ENCODE measurements at places on chromosomes 5 and 9. TPM values are rescaled to one million over a fixed set of nuclear protein-coding genes. Genes with fewer than 3 reads are reported as not detected.

The OLFML2A gene
- 11.3 TPM for polyA plus RNA-seq

The RNF180 gene
- 0.24 TPM for polyA plus RNA-seq

The NTNG2 gene
- 1.1 TPM for polyA plus RNA-seq

The ZFP2 gene
- polyA plus RNA-seq, result 0.04 TPM

The RANBP6 gene
- 19.6 TPM for polyA plus RNA-seq

The WNT8A gene
- polyA plus RNA-seq, result not detected

The RHOBTB3 gene
- polyA plus RNA-seq, result 9.1 TPM

The PCDHA4 gene
- 1.9 TPM for polyA plus RNA-seq

The ANKRD34B gene
- polyA plus RNA-seq, result not detected

The PCDHGB3 gene
- polyA plus RNA-seq, result 0.16 TPM

DNA sequence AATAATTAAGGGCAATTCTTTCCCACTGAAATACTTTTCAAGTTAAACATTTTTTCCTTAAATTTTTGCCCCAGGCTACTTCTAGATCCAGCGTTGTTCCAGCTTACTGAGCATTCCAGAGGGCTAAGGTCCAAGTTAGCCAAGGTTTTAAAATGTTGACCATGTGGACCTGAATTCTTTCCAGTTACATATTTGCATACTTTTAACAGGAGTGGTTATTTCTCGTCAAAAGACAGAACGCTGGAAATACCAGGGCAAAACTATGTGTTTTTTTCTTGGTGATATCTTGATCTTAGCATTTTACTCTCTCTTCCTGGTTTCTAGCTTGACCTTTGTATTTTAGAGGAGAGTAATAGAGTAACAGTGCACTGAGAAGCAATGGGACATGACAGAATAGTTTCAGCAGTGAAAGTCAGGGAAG is 32.8 kb downstream of the TMC1 start:
- peak; percentile 18 for DNase-seq

- no peak for DNase-seq
Observed at GRCh38 chr9:134892221-134892620, 11.6 kb downstream of the FCN2 start.

DNA sequence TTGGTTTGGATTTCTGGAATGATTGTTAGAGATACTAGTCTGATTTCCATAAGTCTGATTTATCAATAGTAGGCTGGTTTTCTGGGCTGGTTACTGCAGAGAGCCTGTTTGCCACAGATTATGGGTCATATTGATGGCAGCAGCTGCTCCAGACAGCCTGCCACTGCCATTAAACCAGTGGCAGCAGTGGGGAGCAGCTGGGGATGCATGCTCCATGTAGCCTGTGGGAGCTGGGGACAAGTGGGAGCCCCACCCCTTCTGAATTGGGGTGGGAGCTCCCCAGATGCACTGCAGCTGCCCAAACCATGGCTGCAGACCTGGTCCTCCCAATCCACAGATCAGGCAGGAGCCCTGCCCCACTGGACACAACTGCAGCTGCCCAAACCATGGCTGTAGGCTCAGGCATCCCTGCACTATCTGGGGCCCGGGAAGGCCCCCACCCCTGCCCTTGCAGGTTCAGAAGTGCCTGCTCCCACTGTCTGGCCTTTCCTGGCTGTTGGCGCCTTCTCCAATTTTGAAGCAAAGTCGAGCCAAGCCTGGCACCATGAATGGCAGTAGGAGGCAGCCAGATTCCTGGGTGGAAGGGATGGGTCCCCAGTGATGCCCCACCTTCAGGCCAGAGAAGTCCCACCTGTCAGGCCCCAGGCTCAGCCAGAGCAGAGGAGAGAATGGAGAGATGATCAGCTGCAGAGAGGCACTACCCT is 402.9 kb upstream of the TYRP1 start:
- DNase-seq, result no peak

GRCh38 chr9:87642330-87643106 is 83.4 kb upstream of the CTSL start:
- DNase-seq, result no peak

- DNase-seq, result no peak
Observed at GRCh38 chr5:21693591-21693990, 1159.6 kb downstream of the CDH12 start.

DNA sequence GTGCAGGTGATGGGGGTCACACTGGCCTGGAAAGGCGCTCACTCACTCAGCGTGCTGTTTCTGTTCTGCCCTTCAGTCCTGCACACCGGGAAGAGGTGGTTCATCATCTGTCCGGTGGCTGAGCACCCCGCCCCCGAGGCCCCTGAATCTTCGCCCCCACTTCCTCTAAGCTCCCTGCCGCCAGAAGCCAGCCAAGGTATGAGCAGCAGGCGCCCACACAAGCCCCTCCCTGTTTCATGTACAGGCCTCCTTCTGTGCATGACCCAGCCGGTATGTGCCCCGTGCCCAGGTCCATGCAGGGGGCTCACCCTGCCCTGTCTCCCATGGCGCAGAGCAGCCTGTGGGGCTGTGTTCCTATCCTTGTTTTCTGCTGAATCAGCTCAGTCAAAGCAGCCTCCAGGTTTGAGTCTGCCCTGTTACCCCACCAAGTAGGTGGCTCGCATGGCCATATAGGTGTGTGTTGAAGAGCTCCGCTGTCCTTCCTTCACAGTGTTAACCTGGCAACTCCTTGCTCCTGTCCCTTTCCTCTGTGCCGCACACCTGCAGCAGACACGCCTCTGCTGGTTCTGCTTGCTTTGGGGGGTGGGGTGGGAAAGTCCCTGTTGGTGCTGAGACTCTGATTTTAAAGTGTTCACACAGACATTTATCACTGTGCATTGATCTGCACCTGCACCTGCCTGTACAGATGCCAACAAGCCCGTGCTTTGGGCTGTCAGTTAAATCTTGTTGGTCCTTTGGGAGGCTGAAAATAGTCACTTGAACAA is 84.8 kb downstream of the WNK2 start:
- DNase-seq, result no peak

DNA sequence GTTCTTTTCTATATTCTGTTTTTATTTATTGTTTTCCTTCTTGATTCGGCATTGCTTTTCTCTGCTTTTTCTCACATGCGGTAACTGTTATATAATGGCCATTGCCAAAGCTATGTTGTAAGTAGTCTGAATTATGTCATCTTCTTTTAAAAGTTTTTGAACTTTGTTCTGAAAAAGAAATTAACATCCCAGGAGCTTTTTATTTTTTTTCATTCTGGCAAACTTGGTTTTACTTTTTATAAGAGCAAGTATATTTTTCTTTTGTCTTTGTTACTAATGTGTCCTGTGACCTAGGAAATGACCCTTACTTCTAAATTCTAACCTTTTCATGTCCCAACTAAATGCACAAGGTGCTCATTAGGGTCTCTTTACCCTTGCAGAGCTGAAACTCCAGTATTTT is 26.7 kb upstream of the IZUMO3 start:
- DNase-seq, result no peak

DNA sequence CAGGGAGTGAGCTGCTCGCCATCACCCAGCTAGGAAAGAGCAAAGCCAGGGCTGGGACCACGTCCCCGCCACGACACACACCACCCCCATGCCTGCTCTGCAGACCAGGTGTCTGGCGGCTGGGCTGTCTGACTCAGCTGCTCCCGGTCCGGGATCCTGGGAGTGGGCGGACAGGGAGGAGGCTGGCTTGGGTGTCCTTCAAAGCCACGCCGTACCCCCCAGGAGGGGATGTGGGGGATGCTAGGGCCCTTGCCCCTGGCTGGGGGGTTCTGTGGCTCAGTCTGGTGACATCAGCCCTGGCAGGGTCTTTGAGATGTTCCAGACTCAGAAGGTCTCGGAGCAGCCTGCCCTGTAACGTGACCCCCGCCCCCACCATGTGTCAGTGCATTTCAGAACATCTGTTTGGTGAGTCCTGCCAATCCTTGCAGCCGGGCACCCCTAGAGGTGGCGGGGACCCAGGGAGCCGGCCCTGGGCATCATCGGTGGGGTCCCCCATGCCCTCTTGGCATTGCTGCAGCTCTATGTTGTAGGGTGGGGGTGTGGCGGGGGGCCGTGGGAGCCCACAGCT is 62.3 kb downstream of the HMCN2 start:
- DNase-seq, result no peak

- no peak for DNase-seq
Observed at GRCh38 chr5:76497986-76498717, 95.1 kb downstream of the IQGAP2 start.

DNA sequence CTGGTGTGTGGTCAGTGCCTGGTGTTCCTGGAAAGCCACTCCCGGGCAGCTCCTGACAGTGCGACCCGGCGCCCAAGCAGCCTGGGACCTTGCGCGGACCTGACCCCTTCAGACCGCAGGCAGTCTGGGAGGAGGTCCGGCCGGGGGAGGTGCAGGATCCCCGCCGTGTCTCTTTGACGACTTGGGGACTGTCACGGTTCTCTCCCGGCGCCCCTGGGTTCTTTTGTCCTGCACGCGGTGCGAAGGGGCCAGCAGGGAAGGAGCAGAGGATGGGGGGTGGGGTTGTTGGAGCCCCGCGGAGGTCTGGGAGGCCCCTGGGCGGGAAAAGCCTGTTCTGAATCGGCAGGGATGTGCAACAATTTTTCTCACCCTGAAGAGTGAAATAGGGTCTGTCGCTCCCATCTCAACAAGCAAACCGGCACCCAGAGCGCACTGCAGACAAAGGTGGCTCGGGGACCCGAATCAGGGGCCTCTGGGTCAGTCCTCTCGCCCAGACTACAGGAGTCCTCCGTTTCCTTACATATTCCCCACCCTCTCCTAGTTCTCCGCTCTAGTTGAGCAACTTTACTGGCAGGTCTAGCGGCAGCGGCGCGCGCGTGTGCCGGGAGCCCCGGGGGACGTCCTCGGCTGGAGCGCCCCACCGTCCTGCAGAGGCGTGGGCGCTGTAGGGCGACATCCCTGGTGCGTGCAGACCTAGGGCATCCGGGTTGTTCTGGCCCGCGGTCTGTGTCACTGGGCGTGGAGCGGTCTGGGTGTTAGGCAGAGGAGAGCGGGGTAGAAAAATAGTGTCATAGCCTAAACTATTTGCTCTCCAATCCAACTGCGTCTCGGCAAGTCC is 1.2 kb downstream of the VCAN start:
- DNase-seq, result peak; percentile 45

- no peak for DNase-seq
Observed at GRCh38 chr5:5050801-5051200, 89.3 kb upstream of the ADAMTS16 start.

- DNase-seq, result no peak
Observed at GRCh38 chr9:11686733-11687132, 1006.5 kb upstream of the TYRP1 start.

DNA sequence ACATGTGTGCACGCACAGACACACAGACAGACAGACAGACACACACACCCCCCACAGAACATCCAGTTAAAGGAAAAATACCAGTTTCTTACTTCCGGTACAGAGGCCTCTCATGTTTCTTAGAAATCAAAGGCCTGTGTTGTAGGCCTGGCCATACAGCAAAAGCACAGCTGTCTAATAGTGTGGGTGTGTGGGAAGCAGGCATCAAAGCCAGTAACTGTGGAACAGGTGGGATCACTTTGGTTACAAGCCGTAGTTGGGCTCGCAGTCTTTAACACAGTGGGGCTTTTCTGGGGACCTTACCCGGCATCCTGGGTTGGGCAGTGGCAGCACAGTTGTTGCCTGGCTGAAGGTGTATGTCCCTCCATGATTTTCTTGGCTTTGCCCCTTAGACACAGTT is 55.2 kb downstream of the FBXL7 start:
- DNase-seq, result no peak

DNA sequence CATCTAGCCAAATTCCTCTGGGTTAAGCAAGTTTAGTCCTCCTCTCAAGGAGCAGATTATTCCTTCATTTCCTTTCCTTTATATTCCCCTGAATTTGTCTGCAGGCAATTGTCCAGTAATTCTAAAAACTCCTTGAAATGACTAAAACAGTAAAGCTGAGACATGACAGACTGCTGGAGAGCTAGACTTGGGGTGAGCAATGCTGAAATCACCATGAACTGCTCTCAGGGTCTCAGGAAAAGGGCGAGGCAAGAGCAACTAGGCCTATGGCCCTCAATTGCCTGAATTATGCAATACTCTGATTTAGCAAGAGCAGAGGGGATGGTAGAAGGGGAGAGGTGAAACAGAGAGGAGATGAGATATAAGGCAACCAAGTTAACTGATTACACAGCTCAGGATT is 172.9 kb upstream of the NREP start:
- peak; percentile 15 for DNase-seq

GRCh38 chr9:137381501-137382443 is 41.2 kb downstream of the EXD3 start:
- no peak for DNase-seq

- DNase-seq, result peak; percentile 74
Observed at GRCh38 chr5:87268126-87268969, 665 bp downstream of the RASA1 start.

Measured in A549 (cell line).